Heart left ventricle (tissue), 16 donors: ENCODE measurements at places on chromosomes 1 and 21.

GRCh38 chr1:119108988-119109387, 31.5 kb downstream of the WARS2 start:
- DNase-seq = no peak

- DNase-seq = no peak
Measured at GRCh38 chr1:62746086-62746808, 37.7 kb upstream of the ATG4C start.

GRCh38 chr1:178262120-178262500, 168.2 kb downstream of the RASAL2 start:
- no peak for DNase-seq

GRCh38 chr1:10415211-10415930, 14.9 kb upstream of the CENPS start:
- peak; percentile 32 for DNase-seq
